ENCODE measurements at places on chromosomes 6 and 20.

DNA sequence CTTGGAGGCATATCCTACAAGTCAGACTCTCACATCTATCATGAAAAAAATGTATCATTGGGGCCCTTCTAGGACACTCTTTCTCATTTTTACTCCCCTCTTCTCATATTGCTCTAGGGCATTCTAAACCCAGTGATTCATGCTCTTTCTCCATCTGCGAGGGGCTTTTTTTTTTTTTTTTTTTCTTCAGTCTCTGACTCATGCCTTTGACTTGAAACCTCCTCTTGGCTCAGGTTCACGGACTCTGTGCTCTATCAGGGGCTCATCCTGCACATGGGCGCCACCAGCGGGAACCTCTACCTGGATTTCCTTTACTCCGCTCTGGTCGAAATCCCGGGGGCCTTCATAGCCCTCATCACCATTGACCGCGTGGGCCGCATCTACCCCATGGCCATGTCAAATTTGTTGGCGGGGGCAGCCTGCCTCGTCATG, 17.8 kb downstream of the SLC22A1 start:
- no peak for DNase-seq

DNA sequence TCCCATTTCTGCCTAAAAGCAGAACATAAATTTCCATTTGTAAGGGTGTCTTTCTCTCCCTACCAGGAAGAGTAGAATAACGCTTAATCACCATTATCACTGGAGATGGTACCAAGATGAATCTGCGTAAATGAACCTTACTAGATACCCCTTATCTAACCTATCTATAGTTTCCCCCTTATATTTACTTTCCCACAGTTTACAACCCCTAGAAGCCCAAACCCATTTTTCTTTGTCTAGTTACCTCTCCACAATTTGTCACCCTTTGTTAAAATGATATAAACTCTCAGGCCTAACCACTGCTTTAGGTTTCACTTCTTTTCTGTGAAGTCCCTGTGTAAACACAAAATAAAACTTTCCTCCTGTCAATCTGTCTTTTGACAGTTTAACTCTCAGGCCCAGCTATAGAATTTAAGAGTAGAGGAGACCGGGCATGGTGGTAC, 45.5 kb downstream of the PCNA start:
- DNase-seq = no peak

GRCh38 chr20:58393299-58393698, 4.3 kb downstream of the VAPB start:
- no peak for DNase-seq

GRCh38 chr6:319177-320131, 27.2 kb downstream of the DUSP22 start:
- no peak for DNase-seq

DNA sequence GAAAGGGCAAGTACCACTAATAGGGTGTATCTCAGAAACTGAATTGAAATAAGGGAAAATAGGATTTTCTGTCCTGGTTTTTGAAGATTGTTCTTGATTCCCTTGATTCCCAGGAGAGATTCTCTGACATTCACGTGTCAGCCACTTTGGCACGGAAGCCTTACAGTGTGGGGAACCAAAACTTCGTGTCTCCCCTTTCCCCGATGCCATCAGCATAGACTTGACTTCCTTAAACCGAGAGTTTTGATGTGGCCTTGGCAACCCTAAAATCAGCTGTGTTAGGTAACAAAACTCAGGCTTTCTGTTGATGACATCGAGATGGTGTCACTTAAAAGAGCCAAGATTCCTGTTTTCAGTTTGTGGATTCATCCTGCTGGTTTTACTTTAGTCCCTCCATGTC, 7.5 kb downstream of the HMGN4 start:
- DNase-seq = no peak

GRCh38 chr6:88810701-88811100, 152.7 kb downstream of the RNGTT start:
- DNase-seq = no peak

GRCh38 chr6:126718600-126719327, 378.8 kb downstream of the CENPW start:
- no peak for DNase-seq

- no peak for DNase-seq
Measured at GRCh38 chr6:9927275-9927674, 487.6 kb downstream of the TFAP2A start.

GRCh38 chr20:63857764-63858392, 3.4 kb upstream of the ABHD16B start:
- DNase-seq = no peak

GRCh38 chr6:4560221-4561077, 215.8 kb upstream of the CDYL start:
- DNase-seq = no peak

GRCh38 chr6:158377860-158378259, 65.6 kb downstream of the TULP4 start:
- no peak for DNase-seq
